Naive thymus-derived CD8-positive, alpha-beta T cell (primary cell): ENCODE measurements at places on chromosomes 16 and 17.
A peak's percentile ranks its signal among the peaks of the same experiment; 100 is the strongest.

DNA sequence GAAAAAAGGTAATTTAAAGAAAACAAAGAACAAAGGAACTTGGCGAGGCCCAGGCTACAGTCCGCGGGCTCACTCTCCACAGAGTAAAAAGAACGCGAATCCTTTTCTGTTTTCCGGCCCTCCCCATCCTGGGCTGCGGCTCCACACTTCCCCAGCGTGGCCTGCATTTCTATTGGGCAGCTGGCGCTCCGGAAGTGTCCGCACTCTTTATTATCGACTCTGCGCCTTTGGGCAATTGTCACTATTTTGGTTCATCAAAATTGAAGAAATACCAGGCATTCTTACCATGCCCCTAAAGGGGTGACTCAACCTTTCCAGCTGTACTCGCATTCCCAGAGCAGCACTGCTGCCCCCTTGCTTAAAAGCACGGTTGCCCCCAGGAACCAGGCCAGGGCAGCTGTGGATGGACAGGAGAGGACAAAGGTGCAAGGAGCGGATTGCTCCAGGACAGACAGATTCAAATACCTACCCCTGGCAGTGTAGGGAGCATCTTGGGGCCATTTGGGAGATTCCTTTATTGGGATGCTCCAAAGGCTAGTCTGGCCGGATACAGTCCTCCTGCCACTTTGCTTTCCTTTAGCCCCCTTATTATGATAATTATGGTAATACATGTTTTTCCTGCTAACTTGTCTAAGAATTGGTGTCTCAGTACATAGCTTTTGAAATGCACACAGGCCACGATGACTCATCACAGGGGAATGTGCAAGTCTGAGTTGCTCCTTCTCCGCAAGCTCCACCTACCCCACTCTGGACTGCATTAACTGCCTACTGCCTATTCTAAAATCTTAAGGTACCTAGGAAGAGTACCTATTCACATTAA is 985 bp upstream of the SLFN12 start:
- peak; percentile 42 for DNase-seq

DNA sequence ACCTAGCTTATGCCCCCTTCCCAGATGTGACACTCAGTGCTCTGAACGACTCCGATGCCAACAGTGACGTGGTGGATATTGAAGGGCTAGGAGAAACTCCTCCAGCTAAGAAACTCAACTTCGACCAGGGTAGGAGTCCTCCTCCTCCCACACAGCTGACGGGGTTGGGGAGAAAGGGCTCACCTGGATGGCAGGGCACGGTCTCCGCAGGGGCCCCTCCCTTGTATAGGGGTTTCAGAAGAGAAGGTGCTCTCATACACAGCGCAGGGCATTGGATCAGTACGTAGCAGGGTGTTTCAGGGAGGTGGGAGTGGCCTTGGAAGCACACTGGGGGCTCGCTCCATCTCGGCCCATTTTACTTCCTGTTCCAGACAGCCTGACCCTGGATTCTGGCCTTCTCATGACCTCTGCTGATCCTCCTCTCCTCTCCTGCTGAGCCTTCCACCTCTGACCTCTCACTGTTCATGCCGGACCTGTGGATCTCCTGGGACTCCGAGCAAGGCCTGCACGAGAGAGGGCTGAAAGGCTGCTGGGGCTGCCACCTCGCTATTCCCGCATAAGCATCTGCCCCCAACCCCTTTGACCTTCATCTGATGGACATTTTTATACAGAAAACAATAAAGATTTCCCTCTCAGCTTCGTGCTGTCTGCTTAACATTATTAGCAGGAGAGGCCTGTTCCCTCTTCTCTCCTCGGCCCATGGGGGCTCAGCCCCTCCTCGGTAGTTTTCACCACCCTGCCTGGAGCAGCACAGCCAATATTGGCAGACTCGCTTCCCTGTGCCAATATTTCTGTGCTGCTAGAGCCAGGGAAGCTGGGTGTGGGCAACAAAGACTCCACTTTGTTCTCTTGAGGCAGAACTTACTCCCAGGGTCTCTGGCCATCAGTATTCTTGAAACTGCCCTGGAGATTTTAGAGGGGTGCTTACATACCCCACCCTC is 4.7 kb downstream of the RNASEK start:
- DNase-seq = no peak

DNA sequence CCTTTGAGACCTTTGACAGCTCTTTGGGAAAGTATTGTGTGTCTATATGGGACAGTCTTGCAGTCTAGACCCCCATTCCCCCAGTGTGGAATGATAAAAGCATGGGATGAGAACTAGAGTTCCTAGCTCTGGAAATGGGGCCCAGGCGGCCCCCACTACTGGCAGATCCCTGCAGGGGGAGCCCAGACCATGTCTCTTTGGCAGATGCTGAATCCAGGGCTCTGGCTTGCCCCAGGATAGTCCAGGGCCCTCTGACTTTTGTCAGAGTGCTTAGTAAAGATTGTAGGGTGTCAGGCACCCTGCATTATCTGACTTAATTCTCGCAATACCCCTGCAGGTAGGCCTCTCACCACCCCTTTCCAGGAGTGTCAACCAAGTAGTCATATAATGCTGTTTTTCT is 8.3 kb downstream of the ALKBH5 start:
- DNase-seq = no peak

DNA sequence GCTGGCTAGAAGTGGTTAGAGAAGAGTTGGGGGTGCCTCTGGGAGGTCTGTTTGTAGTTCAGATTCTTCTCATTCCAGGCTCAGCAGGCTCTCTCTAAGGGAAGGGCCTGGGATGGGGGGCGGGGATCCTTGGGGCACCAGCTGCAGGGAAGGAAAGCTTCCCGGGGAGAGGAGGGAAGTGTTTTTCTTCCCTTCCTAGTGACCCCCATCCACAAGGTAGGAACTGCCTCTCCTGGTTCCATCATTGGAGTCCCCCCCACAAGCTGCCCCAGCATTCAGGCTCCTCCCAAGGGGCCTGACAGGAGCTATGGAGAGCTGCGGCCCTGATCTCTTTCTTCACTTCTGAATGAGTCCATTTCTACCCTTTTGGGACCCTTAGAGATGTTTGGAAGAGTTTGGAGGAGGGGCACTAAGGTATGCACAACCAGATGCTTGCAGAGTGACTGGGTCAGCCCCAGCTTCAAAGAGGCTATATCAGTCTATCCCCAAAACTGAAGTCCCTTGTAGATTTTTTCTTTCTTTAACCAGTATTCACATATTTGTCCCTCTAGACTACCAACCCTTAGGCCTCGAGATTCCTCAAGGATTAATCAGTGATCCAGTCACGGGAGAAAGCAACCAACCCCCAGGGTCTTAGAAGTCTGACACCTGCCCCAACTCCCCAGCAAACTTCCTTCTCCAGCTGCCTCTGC is 13.9 kb upstream of the FZD2 start:
- DNase-seq = no peak

GRCh38 chr16:85649411-85650134 is 36.5 kb downstream of the GSE1 start:
- DNase-seq = no peak
